Pons (tissue), 1 donor: ENCODE measurements at places on chromosomes 2 and 18.

DNA sequence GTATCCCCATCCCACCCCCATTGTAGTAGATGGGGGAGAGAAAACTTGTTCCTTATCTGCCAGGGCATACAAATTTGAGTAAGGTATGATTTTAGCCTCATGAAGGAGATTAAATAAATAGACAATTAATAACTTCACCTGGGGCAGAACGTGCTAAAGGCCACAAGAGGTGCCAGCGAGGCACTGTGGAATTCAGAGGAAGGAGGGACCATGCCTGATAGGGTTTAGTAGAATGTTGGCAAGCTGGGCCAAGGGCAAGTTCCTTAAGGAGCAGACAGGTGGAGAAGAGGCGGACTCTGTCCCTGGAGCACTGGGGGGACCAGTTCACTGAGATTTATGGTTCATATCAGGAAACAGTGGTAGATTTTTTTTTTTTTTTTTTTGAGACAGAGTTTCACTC is 22.5 kb downstream of the STAMBP start:
- no peak for DNase-seq

- no peak for DNase-seq
Observed at GRCh38 chr2:84796798-84797197, 84.1 kb downstream of the TRABD2A start.

GRCh38 chr2:196230061-196230854 is 58.9 kb upstream of the STK17B start:
- DNase-seq: no peak

DNA sequence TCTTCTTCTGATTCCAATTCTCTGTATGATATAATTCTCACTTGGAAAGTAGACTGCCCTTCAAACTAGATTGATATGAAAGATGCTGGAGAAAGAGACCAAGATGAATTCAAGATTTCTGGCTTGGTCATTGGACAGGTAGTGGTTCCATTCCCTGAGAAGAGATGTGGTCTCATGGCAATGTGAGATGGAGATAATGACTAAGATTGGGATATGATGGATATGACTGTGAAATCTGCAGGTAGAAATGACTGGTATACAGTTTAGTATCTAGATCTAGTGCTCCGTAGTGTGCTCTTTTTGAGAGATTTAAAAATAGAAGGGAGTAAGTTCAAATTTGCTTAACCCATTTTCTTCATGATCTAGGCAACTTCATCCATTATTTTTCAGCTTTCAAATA is 425.4 kb upstream of the TRIB2 start:
- no peak for DNase-seq

DNA sequence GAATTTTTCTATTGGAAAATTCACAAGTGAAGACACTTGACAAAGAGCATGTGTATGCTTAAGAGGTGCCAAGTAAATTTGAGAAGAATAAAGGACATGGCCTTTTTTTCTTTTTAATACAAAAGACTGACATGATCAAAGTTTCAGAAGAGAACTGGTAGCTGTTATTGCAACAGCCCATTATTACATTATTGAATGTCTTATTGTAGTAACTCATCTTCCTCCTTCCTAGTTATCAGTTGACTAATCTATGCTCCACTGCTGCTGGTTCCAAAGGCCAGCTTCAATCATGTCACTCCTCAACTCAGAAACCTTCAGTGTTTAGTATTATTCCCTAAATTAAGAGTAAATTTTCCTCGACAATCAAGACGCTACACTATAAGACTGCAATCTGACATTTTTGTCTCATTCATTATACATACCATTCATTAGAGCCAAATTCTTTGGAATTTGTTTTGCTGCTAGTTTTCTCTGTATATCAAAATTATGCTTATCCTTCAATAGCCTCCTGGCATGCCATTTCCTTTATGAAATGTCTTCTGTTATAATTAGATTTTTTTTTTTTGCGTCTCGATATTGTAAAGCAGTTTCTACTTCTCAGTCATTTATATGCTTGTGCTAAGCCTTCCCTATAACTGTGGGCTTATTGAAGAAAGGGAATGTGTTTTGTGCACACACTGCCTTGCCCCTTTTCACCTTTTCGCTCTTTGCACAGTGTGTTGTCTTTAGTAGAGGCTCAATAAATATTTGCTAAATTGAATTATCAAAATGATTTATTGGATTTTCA is 27.9 kb downstream of the ITGA4 start:
- no peak for DNase-seq

- DNase-seq: no peak
Observed at GRCh38 chr2:70994009-70994698, 519 bp downstream of the TEX261 start.

DNA sequence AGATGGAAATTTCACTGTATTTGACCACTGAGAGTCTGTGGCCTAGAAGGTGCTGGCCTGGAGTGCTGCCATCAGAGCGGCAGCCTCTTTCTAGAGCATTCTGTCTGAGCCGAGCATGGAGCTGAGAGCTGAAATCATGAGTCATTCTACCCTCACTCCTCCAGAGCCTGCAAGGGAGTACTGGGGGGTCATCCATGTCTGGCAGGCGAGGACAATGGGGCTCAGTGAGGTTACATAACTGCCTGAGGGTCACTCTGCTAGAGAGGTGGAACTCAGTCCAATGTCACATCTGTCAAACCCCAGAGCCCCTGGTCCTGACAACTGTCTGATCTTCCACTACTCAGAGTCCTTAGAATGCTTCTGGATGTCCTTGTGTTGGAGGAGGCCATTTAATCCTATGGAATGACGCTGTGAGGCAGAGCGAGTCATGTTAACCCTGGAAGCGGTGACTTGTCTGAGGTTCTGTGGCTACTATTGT is 65.3 kb downstream of the HAUS1 start:
- DNase-seq: no peak

GRCh38 chr2:182852090-182852489 is 14.3 kb downstream of the FRZB start:
- no peak for DNase-seq

DNA sequence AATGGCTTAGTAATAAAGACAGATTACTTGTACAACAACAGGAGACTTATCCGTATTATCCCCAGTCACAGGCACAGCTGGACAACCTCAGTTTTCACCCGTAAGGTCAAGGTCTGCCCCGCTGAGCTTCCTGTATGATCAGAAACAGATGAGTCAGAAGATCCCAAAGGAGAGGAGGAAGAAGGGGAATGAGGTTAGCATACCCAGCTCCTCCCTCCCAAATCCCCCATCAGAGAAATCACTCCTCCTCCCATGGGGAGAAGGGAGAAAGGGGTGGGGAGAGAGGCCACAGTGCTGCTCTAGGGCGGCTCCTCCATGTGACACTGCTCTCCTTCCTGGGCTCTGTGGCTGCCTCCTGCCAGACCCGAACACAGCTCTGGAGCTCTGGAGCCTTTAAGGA is 53.8 kb upstream of the SPTBN1 start:
- no peak for DNase-seq

GRCh38 chr2:7931808-7932207 is 750.0 kb upstream of the ID2 start:
- no peak for DNase-seq

DNA sequence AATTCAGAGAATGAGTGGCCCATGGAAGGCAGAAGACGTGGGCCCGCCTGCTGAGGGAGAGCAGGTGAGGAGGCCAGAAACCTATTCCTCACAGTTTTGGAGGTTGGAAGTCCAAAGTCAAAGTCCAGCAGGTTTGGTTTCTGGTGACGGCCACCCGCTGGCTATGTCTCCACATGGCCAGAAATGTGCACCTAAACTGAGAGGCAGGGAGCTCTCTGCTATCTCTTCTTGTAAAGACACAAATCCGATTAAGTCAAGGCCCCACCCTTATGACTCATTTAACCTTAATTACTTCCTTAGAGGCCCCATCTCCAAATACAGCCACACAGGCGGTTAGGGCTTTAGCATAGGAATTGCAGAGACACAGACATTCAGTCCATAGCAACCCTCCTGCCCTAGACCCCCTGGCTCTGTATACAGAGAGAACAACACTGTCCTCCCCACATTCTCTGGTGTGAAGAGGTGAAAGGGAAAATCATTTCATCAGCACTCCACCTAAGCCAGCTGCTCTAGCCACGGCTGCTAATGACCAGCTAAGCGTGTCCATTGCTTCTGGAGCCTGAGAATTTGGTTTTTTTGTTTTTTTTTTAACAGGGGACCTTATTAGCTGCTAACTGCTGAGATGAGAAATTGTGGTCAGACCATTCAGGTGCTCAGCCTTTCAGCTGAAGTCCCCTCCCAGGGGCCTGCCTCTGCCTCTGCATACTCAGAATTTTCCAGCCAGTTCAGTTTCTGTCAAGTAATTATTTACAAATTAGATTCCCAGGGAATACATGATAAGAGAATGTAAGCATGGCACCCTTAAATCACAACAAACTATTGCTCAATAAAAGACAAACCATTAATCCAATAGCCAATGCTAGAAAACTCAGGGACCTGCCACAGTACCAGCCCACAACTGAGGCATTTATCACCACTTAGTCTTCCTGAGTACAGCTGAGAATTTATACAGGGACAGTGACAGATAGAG is 368.7 kb upstream of the ID2 start:
- DNase-seq: no peak

DNA sequence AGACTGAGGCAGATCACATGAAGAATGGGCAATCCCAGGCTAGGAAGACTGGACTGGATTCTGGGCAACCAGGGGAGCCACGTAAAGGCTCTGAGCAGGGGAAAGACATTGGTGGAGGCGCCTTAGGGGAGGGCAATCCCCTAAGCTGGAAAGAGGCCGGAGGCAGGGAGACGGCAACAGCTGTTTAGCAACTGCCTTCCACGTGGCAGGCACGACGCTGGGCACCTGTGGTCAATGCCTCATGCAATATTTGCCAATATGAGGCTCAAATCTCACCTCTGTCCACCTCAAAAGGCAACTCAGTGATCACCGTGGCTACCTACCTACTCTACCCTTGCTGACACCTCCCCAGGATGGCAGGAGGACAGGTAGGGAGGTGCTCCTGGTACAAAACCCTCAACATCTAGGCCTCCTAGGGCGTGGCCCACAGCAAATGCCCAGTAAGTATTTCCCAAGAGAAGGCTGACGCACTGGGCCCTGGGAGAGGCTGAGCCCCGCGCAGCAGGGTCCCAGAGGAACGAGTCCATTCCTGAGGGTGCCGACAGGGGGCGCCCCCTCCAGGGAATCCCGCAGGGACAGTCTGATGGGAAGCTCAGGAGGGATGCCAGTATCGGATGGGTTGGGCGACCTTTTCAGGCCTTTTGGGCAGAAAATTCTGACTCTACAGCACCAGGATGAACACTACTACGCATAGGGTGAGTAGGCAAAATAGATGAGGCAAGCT is 8.9 kb downstream of the BOLA3 start:
- no peak for DNase-seq

- DNase-seq: no peak
Observed at GRCh38 chr2:217658806-217659205, 344.0 kb downstream of the TNS1 start.

DNA sequence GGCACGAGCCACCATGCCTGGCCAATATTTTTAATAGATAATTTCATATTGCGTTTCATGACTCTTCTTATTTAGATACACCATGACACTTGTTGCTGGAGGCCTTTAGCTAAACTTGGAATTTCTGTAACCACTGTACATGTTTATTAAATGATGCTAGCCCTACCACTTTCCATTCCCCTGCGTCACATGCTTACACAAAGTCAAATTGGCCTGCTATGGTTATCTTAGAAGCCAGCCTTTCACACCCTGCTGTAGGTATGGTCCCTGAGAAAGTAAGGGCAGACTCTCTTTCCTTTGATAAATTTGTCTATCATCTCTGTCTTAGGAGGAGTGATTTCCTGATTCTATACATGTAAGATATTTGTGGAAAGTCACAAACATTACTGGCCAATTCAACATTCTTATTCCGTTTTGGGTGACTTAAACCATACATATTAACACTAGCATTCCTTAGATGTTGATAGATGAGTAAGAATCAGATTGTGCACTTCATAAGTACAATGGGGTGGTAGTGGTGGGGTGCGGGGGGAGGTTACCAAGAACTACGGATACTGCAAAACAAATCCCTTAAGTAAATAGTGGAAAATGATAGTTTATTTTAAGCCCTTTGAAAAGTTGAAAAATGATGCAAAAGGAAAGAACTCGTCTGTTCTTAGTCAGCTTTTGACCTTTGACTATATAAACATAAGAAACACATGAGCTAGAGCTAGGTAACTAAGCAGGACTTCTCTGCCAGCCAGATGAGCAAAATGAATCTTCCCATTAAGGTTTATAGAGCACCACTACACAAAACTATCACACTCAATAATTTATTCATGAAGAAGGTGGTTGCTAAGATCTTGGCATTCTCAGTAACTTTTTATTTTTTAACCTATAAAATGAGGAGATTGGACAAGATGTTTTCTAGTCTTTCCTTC is 7.9 kb upstream of the NDUFV2 start:
- no peak for DNase-seq

DNA sequence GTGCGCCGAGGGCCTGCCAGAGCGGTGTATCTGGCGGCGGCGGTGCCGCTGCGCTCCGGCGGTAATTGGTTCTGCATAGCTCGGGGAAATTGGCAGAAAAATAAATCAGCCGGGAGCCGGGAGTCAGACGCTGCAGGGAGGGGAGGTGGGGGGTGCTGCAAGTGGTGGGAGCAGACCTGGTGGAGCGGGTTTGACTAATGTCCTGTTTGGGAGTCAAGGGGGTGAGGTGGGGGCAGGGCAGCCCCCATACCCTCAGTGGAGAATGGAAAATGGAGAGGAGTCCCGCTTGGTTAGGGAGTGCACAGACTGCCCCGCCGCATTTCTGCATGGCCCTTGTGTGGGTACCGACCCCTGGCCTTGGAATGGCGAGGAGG is 107.3 kb downstream of the DYSF start:
- DNase-seq: no peak

DNA sequence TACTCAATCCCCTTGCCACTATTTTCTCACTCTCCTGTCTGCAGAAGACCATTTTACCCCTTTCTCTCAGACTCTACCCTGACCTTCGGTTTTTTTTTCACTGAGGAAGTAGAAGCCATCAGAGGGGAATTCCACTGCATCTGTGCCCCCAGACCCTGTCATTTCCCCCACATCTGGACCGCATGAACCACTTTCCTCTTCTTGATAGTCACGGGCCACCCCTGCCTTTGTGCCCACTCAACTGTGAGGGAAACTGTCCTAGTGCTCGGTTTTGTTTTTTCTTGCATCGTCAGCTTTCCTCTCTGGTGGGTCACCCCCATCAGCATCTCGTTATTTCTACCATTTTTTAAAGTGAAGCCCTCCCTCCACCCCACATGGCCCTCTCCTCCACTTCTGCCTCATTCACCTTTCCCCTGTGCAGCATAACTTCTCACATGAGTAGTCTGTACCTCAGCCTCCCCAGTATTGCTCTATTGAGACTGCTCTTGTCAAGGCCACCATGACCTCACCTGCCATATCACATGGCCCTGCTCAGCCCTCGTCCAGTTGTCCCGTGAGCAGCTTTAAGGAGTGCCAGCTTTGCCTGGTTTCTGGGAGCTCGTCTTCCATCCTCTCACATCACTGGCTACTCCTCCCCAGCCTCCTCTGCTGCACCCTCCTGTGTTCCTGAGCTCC is 32.4 kb downstream of the TMEM87B start:
- no peak for DNase-seq
